ENCODE measurements at places on chromosomes 5 and 9.

DNA sequence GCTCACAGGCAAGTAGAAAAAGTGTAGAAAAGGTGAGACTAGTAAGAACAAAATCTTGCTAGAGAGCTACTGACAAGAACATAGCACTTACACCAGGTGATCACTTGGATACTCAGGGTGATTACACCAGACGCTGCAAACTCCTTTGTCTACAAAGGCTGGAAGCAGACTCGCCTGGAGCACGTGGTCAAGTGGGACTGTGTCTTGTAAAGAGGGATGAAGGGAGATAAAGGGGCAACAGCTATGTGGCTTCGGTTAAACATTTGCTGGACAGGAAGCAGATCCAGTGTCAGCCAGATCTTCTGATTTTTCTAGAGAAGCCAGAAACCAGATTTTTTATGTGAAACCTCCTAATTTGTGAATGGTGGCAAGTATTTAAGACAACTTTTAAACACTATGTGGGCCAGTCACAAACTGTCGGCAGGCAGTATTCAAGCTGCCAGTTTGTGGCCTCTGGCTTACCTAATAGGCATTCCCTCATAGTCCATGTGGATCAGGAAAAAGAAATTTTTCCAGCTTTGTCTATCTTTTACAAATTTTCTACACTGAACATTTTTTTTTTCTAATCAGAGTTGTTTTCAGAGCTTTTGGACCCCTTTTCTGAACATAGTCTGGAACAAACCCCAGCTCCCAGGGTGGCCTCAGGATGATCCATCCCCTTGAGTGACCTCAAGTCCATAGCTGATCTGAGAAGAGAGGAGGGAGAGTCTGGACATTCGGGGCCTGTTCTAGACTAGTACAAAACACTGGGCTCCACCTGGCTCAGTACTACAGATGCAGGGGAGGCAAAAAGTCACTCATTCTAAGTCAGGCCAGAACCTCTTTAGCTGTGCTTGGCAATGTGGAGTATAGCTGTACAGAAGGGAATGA lies 262.9 kb downstream of the ARRDC3 start:
- DNase-seq: no peak

DNA sequence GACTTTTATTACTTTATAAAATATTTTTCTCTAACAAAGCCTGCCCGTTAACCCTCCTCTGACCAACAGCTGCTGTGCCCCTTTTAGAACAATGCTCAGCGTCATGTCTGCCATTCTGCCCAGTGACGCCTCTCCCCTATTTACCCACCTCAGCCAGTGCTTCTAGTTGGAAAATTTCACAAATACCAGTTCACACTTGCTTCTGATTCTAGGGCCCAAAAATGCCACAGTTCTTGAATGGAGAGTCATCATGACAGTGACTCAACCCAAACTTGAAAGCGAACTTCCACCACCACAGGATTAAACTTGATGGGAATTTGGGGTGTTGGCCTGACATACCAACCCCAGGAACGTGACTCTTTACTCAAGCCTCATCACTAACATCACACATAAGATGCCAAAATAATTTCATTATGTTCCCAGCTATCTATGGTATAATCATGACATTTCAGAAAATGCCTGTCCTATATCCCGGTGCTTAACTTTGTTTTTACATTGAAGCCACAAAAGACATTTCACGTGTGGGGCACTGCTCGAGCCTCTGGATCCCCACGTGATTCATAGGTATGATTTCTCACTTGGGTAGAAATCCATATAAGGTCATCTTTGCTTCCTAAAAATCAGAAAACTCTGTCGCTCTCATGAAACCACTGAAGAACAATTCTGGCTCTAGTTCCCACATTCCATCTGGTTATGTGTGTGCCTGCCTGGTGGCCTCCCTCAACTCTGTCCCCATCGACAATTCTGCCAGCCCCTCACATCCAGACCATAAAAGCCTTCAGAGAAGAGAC lies 220.9 kb downstream of the ACTL7B start:
- DNase-seq: no peak

DNA sequence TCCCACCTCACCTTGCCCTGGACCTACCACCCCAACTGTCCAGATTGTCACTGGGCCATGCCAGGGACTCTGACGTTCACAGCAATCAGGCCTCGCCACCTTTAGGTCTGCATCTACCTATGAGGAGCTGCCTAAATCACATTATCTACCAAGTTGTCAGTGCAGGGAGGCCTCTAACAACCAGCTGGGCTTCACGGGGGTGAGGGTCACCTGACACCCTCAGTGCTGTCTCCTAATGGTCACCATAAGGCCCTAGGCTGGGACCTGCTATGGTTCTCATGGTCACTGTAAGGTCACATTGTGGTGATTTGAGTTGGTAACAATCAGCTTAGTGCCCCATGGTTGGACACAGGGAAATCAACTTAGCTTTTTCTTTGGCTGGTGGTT lies 119.2 kb upstream of the CXCL14 start:
- DNase-seq: no peak

DNA sequence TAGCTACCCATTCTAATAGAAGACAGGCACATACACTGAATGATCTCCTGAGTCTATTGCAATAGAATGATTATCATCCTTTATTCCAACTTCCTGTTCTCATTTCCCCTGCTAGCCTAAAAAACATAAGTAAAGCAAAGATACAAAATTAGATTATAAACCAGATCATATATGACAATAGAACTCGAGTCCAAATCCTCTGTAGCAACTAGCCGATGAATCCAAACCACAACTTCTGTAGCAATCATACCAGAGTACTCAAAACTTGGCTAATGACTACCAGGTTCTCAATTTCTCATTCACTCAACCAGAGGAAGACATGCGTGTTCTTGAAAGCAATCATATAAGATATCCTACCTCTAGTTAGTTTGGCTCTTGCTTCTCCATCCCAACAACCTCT lies 622.1 kb downstream of the PSAT1 start:
- no peak for DNase-seq

DNA sequence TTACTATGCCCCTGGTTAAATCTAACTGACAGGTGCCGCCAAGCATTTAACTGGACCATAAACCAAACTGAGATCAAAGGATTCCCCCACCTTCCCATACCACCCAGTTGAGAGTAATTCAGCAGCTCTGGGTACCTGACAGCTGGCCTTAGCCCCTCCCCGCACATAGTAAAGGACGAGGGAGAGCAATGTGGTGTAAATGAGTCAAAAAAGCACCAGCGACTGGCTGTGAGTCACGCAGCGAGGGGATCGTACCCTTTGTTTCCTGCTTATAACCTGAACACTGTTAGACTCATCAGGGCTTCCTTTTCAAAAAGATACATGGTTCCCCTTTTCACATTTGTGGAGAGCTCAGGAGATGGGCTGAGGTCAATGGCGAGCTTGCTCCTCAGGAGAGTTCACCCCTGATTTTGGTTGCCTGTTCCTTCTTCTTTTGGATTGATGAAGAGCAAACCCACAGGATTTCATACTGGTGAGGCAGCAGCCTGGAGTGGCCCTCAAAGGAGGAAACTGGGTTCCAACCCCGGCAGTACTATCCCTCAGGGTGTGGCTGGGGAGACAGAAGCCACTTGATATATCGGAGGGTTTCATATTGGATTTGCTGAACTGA lies 71.5 kb downstream of the ANKRD33B start:
- peak; percentile 85 for DNase-seq

GRCh38 chr5:1104327-1105006 lies 7.4 kb downstream of the SLC12A7 start:
- DNase-seq: no peak
